ENCODE measurements at places on chromosomes 2 and 18. TPM values are rescaled to one million over a fixed set of nuclear protein-coding genes. Genes with fewer than 3 reads are reported as not detected.

GRCh38 chr2:31693882-31694281 lies 113.1 kb upstream of the SRD5A2 start:
- no peaks in the 10 kb centered on the region for H3K36me3 ChIP-seq
- H3K4me3 ChIP-seq = no peak overlapping the region
- no peak overlapping the region for H3K27ac ChIP-seq
- no peaks in the 10 kb centered on the region for H3K27me3 ChIP-seq

LCT gene
- total RNA-seq = not detected

GRCh38 chr2:124257120-124257519 lies 232.0 kb downstream of the CNTNAP5 start:
- H3K27me3 ChIP-seq = no peaks in the 10 kb centered on the region
- no peak overlapping the region for H3K4me3 ChIP-seq
- H3K4me1 ChIP-seq = no peaks in the 10 kb centered on the region
- no peak overlapping the region for H3K27ac ChIP-seq

ADGRF3 gene
- total RNA-seq = 0.71 TPM

- H3K36me3 ChIP-seq = no peaks in the 10 kb centered on the region
- DNase-seq = no peak
Observed at GRCh38 chr2:219273937-219274336, 5.2 kb upstream of the DNAJB2 start.

DNA sequence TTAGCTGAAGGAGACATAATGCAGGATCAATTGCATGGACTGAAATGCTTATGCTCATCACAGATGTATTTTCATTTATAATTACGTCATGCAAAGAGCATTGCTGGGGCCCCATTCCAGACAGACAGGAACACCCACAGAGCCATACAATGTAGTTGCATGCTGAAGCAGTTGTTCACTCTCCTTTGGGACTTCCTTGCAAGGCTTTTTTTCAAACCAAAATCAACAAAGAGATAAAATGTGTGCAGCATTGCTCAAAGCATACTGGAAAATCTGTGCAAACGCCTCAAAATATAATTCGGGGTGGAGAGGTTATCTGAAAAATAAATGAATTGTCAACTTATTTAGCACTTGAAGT lies 463.2 kb downstream of the CDH2 start:
- DNase-seq = peak; percentile 66
- H3K27ac ChIP-seq = peak overlapping the region; percentile 95
- no peaks in the 10 kb centered on the region for H3K27me3 ChIP-seq

TCF23 gene
- total RNA-seq = not detected

CYS1 gene
- not detected for total RNA-seq

DNA sequence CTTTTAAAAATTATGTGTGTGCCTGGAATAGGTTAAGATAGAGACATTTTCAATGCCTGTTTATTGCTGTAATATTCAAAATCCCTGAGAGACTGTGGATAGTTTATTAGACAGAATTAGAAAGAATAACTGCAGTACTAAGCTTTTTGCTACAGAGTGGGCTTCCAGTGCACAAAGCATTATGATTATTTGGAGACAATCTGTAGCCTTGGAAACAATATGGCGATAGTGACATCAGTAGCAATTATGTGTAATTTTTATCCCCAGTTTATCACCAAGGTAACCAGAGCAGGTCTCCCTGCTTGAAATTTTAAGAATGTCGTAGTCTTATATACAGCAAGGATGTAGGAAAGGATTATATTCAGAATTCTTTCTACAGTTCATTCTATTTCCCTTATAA lies 100.0 kb downstream of the MYO3B start:
- H3K27me3 ChIP-seq = no peaks in the 10 kb centered on the region
- H3K4me1 ChIP-seq = no peaks in the 10 kb centered on the region
- no peaks in the 10 kb centered on the region for H3K36me3 ChIP-seq
- no peak overlapping the region for H3K4me3 ChIP-seq

- H3K4me3 ChIP-seq = no peak overlapping the region
- no peaks in the 10 kb centered on the region for H3K36me3 ChIP-seq
- DNase-seq = no peak
- no peak overlapping the region for H3K27ac ChIP-seq
Observed at GRCh38 chr2:199261936-199262335, 195.8 kb downstream of the SATB2 start.

DNA sequence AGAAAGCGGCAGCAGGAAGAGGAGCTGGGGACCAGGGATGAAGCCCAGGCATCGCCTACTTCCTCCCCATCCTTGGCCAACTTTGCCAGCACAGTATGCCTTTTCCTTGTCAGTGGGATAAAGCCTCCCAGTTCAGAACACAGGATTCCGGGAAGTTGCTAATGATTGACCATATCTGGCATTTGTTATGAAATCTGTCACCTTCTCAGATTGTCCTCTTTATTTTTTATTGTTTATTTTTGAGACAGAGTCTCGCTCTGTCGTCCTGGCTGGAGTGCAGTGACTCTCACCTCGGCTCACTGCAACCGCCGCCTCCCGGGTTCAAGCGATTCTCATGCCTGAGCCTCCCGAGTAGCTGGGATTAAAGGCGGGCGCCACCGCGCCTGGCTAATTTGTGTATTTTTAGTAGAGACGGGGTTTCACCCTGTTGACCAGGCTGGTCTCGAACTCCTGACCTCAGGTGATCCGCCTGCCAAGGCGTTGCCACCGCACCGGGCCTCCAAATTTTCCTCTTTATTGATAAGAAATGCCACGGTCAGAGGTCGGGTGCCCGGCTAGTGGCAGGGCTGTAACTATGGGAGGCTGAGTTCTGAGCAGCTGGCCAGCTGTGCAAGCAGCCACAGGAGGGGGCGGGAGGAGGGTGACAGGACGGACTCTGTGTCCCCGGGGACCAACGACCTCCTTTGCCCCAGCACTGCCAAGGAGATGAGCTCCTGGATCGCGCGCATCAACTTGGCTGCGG lies 24.4 kb downstream of the PSD4 start:
- no peaks in the 10 kb centered on the region for H3K27me3 ChIP-seq
- no peak for DNase-seq
- H3K36me3 ChIP-seq = no peaks in the 10 kb centered on the region
- H3K27ac ChIP-seq = no peak overlapping the region

DNA sequence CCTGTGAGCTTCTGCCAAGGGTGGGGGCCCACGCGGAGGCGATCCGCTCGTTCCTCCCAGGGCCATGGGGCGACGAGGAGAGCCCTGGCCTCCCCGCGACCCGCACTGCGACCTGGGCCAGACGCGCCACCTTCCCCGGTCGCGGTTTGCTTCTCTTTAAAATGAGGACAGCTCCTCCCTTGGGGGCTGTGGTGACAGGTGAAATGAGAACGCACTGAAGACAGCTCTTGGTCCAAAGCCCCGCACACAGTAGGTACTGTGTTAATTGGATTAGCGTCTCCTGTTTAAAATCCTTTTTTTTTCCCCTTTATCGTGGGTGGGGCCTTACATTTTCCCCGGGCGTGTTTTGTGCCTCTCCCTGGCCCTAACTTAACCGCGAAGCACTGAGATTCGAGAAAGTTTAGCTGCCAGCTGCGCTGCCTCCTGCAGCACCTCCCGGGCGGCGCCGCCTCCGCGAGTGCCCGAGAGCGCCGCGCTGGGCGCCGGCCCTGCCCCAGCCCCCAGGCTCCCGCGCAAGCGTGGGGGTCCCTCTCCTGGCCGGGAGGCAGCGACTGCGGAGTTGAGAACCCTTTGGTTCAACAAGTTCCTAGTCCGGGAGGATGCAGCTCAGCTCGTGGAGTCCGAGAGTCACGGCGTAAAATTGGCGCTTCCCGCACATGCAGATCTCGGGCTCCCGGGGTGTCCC lies 1.1 kb downstream of the HPCAL1 start:
- H3K4me1 ChIP-seq = no peaks in the 10 kb centered on the region
- no peaks in the 10 kb centered on the region for H3K27me3 ChIP-seq
- peak overlapping the region; percentile 71 for H3K4me3 ChIP-seq
- DNase-seq = peak; percentile 54

GAREM2 gene
- 4.9 TPM for total RNA-seq

DNA sequence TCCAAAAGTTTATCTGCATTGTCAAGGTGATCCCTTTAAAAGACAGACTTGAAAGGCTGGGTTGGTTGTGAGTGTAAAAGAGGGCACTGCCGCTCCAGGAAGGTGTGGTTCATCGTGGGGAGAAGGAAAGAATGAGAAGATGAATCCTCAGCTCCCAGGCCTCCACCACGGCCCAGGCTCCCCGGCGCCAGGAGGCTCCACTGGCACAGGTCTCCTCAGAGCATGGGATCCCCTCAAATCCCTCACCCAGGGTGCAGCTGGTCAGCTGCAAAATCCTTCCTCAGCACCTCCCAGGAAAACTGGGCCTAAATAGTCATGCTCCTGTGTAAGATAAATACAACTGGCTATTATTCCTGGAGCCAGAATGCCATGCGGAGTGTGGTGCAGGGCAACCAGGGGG lies 221.1 kb downstream of the ZNF516 start:
- H3K4me1 ChIP-seq = no peaks in the 10 kb centered on the region
- no peaks in the 10 kb centered on the region for H3K27me3 ChIP-seq
- no peak overlapping the region for H3K4me3 ChIP-seq
- no peak overlapping the region for H3K27ac ChIP-seq
- no peaks in the 10 kb centered on the region for H3K36me3 ChIP-seq

GRCh38 chr2:174486563-174487107 lies at the start of gene GPR155:
GPR155 (minus strand) TSS chr2:174487029; CDS start chr2:174481956, 5,073 bp downstream.
- no peaks in the 10 kb centered on the region for H3K4me1 ChIP-seq
- H3K27ac ChIP-seq = peak within 1 kb of the TSS; percentile 95
- H3K36me3 ChIP-seq = no peaks in the 10 kb centered on the region
- H3K27me3 ChIP-seq = no peaks in the 10 kb centered on the region

MEP1B gene
- not detected for total RNA-seq

GRCh38 chr2:113203901-113204519 lies 30.2 kb downstream of the PSD4 start:
- no peaks in the 10 kb centered on the region for H3K36me3 ChIP-seq
- peak; percentile 94 for DNase-seq
- peaks cover 20% of the 10 kb centered on the region for H3K4me1 ChIP-seq
- no peaks in the 10 kb centered on the region for H3K27me3 ChIP-seq
- no peak overlapping the region for H3K4me3 ChIP-seq
- no peak overlapping the region for H3K27ac ChIP-seq

FBXO36 gene
- total RNA-seq = 0.13 TPM

DNA sequence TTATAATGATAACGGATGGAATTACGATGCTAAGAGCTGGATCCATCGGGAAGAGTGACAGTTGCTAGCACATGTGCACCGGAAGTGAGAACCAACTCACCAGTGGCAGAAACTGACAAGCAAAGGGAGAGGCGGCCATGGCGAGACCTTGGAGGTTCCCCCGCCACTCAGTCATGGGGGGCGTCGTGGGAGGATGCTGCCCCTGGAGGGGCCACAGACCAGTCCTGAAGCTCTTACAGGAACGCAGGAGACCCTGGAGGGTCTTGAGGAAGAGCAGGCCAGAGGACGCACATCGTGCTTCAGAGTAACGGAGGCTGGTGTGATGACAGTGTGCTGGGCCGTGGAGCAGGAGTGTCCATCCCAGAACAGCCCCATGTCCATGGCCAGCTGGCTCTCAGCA lies 53.1 kb upstream of the KCNG2 start:
- no peak for DNase-seq
- no peak overlapping the region for H3K27ac ChIP-seq
- no peaks in the 10 kb centered on the region for H3K4me1 ChIP-seq
- H3K36me3 ChIP-seq = no peaks in the 10 kb centered on the region
- no peaks in the 10 kb centered on the region for H3K27me3 ChIP-seq
- no peak overlapping the region for H3K4me3 ChIP-seq

GRCh38 chr2:55498582-55498981 lies 20.9 kb upstream of the CFAP36 start:
- peaks cover 4% of the 10 kb centered on the region for H3K4me1 ChIP-seq
- no peak for DNase-seq
- no peaks in the 10 kb centered on the region for H3K36me3 ChIP-seq
- no peak overlapping the region for H3K4me3 ChIP-seq
- no peak overlapping the region for H3K27ac ChIP-seq

- no peaks in the 10 kb centered on the region for H3K27me3 ChIP-seq
- H3K27ac ChIP-seq = no peak overlapping the region
- peaks cover 11% of the 10 kb centered on the region for H3K4me1 ChIP-seq
- no peak for DNase-seq
- H3K4me3 ChIP-seq = no peak overlapping the region
Observed at GRCh38 chr2:144459937-144460336, 60.0 kb downstream of the ZEB2 start.

DNA sequence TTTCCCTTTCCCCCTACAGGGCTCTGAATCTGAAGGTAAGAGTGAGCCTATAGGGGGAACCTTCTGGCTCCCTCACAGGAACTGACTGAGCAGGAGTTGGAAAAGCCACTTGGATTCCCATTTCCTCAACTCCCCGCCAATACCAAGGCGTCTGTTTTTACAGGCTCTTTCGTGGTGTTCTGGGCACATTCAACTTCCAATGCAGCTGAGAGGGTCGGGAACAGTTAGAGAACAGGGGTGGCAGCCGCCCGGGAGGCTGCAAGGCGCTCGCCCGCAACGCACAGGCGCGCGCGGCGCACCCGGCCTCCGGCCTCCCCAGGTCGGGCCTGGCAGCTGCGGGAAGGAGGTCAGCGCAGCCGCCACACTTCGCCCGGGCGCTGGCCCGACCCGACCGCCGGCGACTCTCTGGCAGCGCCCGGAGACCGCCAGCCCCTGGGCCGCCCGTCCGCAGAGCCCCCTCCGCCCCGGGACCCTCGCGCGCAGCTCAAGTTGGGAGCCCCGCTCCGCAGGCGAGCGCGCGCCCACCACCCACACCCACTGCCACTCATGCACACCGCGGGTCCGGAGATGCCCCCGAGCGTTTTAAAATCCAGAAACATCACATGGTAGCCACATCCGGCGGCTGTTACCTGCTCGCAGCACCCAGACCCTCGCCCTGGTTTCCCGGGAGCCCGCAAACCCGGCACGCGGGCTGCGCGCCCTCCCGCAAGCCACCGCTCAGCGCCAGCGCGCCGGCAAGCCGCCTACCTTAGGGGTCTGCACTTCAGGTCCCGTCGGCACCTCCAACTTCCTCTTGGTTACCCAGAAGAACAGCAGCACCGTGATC lies 816 bp downstream of the GALNT14 start:
- peaks cover 16% of the 10 kb centered on the region for H3K27me3 ChIP-seq
- DNase-seq = no peak
- no peaks in the 10 kb centered on the region for H3K36me3 ChIP-seq
- no peak overlapping the region for H3K27ac ChIP-seq

GRCh38 chr2:9263428-9263827 lies 56.8 kb downstream of the ASAP2 start:
- no peak overlapping the region for H3K4me3 ChIP-seq
- peaks cover 7% of the 10 kb centered on the region for H3K4me1 ChIP-seq
- DNase-seq = no peak
- H3K27me3 ChIP-seq = no peaks in the 10 kb centered on the region
- H3K27ac ChIP-seq = no peak overlapping the region

- H3K27ac ChIP-seq = no peak overlapping the region
- H3K36me3 ChIP-seq = no peaks in the 10 kb centered on the region
- H3K4me1 ChIP-seq = no peaks in the 10 kb centered on the region
Observed at GRCh38 chr18:63843008-63843407, 44.5 kb upstream of the SERPINB2 start.

C2orf78 gene
- not detected for total RNA-seq

FAM110C gene
- total RNA-seq = not detected

- no peak for DNase-seq
- H3K27ac ChIP-seq = no peak overlapping the region
- H3K4me1 ChIP-seq = peaks cover 9% of the 10 kb centered on the region
- H3K27me3 ChIP-seq = no peaks in the 10 kb centered on the region
- H3K4me3 ChIP-seq = no peak overlapping the region
Observed at GRCh38 chr2:20140321-20141055, 84.4 kb downstream of the SDC1 start.
